ENCODE measurements at places on chromosomes 4 and X.

- DNase-seq, result no peak
Measured at GRCh38 chr4:81631958-81632441, 160.3 kb upstream of the RASGEF1B start.

DNA sequence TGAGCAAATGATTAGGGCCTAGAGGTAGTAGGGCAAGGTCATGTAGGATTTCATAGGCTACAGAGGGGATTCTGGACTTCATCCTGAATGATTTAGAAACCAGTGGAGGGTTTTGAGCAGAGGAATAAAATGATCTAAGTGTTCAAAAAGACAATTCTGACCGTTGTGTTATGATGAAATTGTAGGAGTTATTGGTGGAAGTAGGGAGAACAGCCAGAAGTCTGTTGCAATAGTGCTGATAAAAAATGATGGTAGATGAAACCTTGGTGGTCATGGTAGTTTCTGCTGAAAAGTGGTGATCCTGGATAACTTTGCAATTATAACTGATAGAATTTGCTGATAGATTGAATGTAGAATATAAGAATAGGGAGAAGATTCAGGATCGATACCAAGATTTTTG, 60.2 kb downstream of the MID1IP1 start:
- no peak for DNase-seq

GRCh38 chr4:57280481-57280880, 170.3 kb upstream of the IGFBP7 start:
- no peak for DNase-seq

- DNase-seq, result no peak
Measured at GRCh38 chrX:75273483-75273882, 402 bp upstream of the UPRT start.

- DNase-seq, result no peak
Measured at GRCh38 chr4:42673082-42673425, 16.1 kb upstream of the ATP8A1 start.

GRCh38 chrX:119015407-119016237, 41.2 kb downstream of the LONRF3 start:
- DNase-seq, result no peak
